A549 treated with CORT108297 at 1 μM for 4 hours (cell line): ENCODE measurements at places on chromosomes 4 and X. TPM values are rescaled to one million over a fixed set of nuclear protein-coding genes. Genes with fewer than 3 reads are reported as not detected.

HEPH gene
- not detected in 5 replicates for total RNA-seq

DSPP gene
- total RNA-seq: not detected in 5 replicates

TMEM165 gene
- 51.1 to 60.2 TPM (median 55.5 TPM) in 5 replicates for total RNA-seq

AMOT gene
- total RNA-seq: 0.02 to 0.07 TPM (median 0.02 TPM) in 5 replicates

SPINK2 gene
- not detected in 5 replicates for total RNA-seq

SMIM31 gene
- total RNA-seq: 0.02 to 0.21 TPM (median 0.09 TPM) in 5 replicates

DCX gene
- not detected in 5 replicates for total RNA-seq

PDLIM3 gene
- 0.12 to 0.14 TPM (median 0.13 TPM) in 4 of 5 replicates, not detected in the other for total RNA-seq

G3BP2 gene
- total RNA-seq: 67.8 to 105 TPM (median 77.9 TPM) in 5 replicates

MAGEA2 gene
- total RNA-seq: 0.08 to 0.13 TPM (median 0.11 TPM) in 4 of 5 replicates, not detected in the other

TEX13D gene
- not detected in 5 replicates for total RNA-seq

GPR119 gene
- total RNA-seq: not detected in 5 replicates

FRMPD3 gene
- total RNA-seq: 0.10 to 0.15 TPM (median 0.12 TPM) in 5 replicates
